ENCODE measurements at places on chromosomes 6 and 20.

DNA sequence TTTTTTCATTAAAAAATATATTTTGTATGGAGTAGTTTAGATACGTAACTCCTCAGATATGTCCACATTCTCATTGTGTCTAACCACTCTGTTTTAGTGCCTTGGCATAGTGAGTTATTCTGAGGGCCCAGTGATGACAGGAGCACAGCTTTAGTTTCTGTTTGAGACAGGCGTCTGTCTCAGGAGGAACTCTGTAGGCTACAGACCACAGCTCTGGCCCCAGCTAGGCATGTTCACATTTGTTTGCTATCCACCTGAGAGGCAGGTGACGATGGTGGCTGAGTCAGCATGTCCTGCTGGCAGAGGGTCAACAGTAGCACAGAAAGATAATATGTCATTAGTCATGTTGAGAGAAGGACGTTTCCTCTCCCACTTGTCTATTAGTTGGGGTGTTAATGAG is 16.3 kb downstream of the LRRC1 start:
- DNase-seq, result no peak

DNA sequence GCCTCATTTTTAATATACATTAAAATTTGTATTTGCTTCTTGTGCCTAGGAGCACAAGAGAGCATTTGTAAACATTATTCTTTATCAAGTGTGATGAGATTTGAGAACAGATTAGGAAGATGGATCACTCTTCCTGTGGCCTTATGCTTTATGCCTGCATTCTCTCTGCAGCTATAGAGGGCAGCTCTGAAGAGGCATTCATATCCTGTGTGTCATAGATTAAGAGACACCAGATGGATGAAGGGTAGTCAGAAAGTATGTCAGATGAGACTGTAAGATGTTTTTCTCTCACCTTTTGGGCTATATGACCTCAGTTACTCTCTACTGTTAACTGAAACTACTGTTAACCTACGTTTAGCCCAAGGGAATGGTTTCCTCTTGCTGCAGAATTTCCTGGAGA is 61.4 kb downstream of the DNAH8 start:
- DNase-seq, result no peak

- no peak for DNase-seq
These were observed 16.2 kb downstream of the LATS1 start for GRCh38 chr6:149701714-149702113.

GRCh38 chr6:137013031-137013430 is 31.7 kb downstream of the IL20RA start:
- DNase-seq, result no peak

DNA sequence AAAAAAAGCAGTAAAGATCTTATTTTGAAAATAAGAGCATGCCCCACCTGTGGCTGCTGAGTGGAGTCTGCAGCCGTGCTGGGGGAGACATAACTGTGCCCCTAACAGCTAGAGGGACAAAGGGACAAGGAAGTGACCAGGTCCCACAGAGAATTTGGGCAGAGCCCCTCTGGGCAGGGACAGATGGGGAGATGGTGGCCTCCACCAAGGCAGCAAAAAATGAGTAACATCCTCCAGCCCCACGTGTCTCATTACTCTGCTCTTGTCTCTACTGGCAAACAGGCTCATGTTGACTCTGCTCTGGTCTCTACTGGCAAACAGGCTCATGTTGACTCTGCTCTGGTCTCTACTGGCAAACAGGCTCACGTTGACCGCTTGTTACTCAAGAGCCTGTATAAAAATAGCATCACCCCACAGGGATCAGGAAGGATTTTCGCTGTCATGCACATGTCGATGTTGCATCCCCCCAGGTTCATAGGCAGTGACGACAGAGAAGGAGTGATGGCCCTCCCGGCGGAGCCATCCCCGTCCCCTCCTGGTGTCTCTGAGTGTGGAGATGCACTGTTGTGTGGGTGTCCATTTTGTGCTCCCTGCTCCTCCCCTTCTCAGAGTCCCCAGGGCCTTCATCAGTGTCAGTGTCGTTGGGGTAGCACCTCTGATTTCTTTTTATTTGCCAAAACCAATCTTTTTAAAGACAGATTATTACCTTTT is 17.3 kb upstream of the PCMTD2 start:
- DNase-seq, result no peak

DNA sequence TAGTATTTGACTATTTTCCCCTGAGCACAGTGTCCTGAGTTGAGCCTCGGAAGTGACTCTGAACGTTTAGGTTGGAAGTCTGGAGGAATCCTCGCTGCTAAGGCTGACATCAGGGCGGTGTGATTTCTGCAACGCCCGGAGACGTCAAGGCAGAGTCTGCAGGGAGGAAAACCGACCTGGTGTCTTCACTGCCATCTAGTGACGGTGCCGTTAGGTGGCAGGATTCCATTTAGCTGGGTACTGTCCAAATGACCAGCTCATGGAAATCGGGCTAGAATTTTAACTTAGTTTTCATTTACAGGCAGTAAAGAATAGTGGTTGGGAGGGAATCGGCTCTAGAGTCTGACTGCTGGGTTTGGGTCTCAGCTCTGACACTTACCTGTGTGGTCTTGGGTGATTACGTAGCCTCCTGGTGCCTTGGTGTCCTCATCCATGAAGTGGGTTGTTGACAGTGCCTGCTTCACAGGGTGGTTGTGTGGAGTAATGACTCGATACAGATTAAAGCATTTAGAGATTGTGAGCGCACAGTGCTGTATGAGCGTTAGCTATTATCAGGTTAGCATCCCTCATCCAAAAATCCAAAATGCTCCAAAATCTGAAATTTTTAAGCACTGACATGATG is 35.0 kb downstream of the FOXF2 start:
- peak; percentile 47 for DNase-seq

DNA sequence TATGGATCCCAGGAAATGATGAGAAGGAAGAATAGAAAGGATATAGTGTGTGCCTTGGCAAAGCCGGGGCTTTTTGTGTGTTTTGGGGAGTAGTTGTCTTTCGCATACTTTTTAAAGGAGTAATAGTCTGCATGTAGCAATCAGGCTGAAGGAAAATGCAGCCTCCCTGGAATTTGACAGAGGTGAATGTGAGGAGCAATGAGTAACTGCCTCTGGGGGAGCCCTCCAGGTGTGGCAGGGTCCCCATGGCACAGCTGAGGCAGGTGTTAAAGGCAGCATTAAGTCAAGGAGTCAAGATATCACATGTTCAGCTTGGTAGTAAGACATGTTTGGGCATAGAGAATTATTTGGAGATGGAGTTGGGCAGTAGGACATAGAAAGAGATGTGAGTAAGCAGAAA is 203.1 kb downstream of the C6orf118 start:
- DNase-seq, result no peak

DNA sequence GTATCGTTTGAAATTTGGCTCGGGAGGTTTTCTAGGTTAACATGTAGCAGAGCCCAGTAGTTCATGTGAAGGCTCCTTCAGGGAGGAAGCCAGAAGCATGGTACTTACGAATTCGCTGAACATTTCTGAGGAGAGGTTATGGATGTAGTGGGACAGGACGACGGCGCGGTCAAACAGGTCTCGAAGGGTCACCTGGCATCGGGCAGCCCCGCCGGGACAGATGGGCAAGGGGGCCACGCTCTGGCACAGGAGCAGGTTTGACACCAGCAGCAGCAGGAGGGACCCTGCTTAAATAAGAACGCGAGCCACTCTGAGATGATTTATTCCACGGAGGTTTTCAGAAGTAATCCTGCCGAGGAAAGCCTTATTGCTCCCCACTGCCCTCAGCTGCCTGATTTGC is 2.5 kb downstream of the PRL start:
- no peak for DNase-seq
